Stimulated activated CD8-positive, alpha-beta memory T cell treated with anti-CD3 and anti-CD28 coated beads, Interleukin-7, amount 100 ng/mL, for 1 hour (primary cell): ENCODE measurements at places on chromosomes 13 and 19.

DNA sequence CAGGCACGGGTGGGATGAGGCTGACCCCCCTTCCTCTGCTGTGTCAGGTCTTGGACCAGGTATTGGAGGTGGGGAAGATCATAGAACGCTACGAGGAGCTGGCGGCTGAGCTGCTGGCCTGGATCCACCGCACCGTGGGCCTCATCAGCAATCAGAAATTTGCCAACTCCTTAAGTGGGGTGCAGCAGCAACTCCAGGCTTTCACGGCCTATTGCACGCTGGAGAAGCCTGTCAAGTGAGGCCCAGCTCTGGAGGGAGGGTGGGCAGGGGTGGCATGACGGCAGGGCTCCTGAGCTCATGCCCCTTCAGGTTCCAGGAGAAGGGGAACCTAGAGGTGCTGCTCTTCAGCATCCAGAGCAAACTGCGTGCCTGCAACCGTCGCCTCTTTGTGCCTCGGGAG is 35.3 kb downstream of the SPTBN4 start:
- no peak for DNase-seq

GRCh38 chr19:4149518-4150288 is 3.7 kb upstream of the CREB3L3 start:
- no peak for DNase-seq

- no peak for DNase-seq
These were observed 647 bp upstream of the KLF12 start for GRCh38 chr13:74134777-74135325.

DNA sequence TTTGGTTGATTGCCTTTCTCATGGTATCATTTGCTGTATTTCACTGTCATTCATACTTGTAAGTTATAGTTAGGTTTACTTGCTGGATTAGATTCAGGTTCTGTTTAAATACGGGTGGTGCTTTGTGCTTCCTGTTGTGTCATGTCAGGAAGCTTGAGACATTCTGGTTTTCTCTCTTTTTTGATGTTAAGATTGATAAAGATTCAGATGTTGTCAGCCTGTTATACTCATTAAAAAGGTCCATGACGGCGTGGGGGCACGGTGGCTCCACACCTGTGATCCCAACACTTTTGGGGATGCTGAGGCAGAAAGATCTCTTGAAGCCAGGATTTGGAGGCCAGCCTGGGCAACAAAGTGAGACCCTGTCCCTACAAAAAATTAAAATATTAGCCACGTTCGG is 45.7 kb downstream of the NAA16 start:
- DNase-seq, result no peak

GRCh38 chr13:30734439-30734838 is 904 bp upstream of the ALOX5AP start:
- DNase-seq, result no peak

DNA sequence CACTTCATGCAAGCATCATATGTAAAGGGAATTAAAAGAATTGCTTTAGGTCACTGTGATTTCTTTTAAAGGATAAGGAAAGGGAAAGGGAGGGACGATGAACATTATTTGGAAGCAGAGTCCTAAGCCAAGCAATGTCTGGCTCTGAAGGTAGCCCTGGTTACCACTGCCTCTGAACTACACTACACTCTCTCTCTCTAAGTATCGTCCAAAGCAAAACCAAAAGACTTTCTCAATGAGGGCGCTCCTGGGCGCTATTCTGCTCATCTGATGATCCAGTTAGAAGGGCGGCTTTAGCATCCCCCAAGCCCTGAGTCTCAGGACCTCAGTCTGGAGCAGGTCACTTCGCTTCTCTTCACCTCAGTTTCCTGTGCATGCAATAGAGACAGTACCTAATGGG is 26.2 kb downstream of the FOXO1 start:
- no peak for DNase-seq

- DNase-seq, result no peak
These were observed 394.7 kb upstream of the KLHL1 start for GRCh38 chr13:70502944-70503343.

DNA sequence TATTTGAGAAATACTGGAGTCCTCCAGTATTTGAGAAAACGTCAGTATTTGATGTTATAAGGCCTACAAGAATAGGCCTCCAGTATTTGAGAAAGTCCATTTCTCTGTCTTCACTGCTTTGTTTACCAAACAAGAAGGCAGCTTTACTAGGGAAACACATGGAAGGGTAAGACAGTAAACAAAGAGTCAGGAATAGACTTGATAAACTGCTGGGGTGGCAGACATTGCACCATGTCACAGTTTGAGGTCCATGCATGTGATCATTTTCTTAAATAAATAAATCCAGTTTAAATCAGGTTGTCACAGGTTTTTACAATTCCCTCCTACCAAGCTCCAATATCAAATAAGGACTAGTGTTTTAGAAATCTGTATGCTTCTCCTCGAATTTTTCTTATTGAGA is 1431.0 kb upstream of the SPRY2 start:
- no peak for DNase-seq

DNA sequence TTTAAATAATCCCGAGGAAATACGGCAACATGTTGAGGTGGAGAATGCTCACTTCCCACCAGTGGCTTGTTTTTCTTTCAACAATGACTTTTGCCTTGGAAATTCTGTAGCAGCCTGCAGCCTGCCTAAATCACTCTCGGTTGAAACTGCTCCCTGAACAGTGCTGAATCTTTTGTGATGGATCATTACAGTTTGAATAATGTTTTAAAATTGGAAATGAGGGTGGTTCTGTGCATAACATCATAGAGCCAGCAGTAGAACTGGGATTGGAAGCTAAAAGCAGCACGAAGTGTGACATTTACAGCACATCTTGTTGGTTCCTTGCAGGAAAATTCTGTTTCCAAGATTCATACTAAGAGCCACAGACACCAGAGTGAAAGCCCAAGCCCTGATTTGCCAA is 74.1 kb upstream of the GPR12 start:
- DNase-seq, result no peak

- no peak for DNase-seq
These were observed 51.9 kb downstream of the SLAIN1 start for GRCh38 chr13:77749344-77749880.

DNA sequence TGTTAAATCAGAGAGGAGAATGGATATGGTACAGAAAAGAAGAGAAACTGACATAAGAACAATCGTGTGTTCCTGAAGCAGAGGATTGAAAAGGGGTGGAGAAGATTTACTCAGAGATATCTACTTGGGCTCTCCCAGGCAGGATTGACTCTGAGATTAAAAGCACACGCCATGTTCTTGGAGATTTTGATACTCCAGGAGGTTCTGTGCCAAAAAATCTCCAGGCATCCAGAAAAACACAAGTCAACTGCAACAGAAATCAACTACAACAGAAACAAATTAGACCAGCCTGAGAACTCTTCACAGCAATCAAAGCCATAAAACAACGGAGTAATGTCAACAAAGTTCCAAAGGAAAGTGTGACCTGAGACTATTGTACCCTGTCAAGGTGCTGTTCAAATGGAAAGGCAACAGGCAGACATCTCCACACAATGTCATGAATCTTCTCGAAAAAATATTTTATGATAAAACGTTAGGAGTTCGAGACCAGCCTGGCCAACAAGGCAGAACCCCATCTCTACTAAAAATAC is 104.2 kb downstream of the UBL3 start:
- no peak for DNase-seq

DNA sequence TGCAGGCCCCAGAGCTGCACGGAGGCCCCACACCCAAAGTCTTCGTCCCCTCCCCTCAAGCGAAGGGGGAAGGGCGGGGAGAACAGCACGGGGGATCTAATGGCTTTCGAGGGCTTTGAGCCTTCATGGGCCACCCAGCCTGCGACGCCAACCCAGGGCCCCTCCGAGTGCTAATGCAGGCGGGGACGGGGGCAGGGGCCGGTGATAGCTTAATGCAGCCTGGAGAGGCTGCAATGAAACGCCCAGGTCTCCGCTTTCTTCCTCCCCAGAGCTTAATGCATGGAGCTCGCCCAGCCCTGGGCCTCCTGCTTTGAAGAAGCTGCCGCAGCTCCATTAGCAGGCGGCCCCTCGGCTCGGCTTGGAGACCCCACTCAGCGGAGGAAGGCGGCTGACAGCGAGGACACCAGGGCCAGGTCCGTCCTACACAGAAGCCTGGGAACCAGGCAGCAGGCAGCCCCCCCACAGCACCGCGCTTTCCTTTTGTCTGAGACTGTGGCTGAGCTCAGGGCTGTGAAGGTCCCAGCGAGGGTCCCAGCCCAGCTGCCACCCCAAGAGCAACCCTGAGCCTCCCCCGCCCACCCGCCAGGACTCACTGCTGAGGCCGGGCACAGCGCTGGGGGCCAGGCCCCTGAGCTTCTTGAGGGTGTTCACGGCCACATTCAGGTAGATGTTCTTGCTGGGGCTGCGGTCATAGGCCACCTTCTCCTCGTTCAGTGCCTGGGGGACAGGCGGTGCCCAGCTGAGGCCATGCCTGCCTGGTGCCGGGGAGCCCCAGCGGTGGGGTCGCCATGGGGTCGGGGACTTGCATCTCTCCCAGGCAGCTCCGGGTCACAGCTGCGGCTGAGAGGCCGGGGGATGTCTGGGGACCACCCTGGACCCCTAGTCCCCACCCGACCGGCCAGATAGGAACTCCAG is 7.5 kb upstream of the ATP8B3 start:
- DNase-seq, result no peak

GRCh38 chr19:12364391-12365235 is 870 bp downstream of the ZNF442 start:
- no peak for DNase-seq

DNA sequence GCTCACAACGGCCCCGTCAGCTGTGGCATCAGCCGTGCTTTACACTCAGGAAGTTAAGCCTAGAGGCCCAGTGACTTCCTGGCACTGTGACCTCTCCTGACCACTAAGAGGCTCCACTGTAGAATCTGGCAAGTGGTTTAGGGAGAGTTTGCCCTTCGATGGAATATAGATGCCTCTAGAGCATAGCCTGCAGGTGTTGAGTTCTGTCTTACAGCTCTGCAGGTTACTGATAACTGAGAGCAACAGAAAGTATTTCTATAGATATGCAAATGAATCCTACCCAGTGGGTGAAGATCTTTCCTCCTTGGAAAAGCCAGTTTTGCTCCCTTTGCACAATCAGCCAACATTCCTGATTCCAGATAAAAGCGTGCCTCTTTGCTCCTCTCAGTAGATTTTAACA is 35.8 kb downstream of the ATP12A start:
- DNase-seq, result no peak

DNA sequence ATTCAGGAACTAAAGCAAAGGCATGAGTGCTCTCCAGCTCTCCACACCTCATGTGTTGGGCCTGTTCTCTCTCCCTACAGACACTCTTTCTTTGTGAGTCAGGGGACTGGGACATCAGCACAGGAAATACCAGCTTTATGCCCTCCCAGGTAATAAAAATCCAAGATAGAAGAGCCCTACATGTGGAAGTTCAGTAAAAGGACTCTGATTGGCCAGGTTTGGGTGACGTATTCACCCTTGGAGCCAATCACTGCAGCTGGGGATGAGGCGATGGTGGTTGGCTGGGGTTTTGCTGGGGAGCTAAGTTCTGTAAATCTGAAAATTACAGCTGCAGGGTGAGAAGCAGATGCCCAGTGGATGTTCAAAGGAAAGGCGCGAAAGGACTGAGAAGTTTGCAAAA is 32.5 kb downstream of the CCDC70 start:
- no peak for DNase-seq

- DNase-seq, result peak; percentile 55
These were observed 16.9 kb downstream of the FAM187B start for GRCh38 chr19:35211545-35212230.

DNA sequence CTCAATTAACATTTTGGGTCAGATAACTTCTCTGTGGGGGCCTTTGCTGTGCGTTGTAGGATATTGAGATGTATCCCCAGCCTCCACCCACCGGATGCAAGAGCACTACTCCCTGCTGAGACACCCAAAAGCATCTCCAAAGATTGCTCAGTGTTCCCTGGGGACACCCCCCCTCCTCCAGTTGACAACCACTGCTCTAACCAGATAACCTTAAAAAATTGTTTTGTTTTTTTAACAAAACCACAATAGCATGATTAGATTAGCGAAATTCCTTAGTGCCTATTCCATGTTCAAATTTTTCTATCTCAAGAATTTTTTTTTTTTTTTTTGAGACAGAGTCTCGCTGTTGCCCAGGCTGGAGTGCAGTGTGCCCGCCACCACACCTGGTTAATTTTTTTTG is 2.6 kb upstream of the EPN1 start:
- no peak for DNase-seq

GRCh38 chr19:48670699-48671445 is 1.9 kb downstream of the NTN5 start:
- no peak for DNase-seq

DNA sequence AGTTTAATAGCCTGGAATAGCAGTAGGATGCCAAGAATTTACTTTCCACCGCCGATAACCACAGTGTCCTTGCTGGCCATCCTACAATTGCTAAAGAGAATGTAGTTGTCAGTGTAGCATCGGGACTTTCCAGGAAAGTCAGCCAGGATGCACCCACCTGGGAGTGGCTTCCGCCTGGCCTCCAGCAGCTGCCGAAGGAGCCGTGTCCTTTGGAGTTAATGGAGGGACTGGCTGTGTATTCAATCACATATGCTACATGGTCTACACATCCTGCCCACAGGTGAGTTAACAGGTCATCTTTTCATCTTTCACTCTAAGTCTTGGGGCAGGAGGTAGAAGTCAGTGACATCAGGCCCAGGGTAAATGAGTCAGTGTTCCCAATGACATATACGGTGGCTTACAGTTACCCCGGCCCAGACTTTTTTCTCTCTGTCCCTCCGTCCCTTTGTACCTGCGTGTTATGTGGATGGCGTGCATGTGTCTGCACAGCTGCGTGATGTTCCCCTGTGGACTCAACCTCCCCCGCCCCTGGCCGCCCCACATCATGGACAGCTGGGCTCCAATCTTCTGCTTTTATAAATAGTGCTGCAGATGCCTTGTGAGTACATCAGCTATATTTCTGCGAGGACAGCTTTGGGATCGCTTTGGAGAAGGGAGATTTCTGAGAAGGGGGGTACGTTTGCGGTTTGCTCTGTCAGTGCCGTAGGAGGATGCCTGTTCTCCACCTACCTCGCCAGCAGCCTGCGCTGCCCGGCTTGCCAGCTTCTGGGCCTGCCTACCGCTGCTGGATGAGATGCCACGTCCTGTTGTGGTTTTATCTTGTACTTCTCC is 63.1 kb downstream of the ATP11A start:
- DNase-seq, result no peak

DNA sequence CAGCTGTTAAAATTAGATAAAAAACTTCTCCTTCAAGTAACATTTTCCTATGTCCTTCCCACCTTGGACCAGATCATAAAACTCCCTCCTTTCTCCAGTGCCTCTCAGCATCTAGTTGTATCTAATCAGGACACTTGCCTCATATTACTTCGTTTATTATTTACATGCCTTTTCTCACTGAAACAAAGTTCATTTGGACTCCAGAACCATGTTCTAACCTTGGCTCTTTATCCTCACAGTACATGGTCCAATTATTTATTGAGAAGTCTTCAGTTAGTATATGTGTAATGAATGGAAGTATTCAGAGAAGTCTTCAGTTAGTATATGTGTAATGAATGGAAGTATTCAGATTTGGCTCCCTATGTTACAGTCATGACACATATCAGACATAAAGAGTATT is 342.7 kb downstream of the OXGR1 start:
- no peak for DNase-seq
